ENCODE measurements at places on chromosomes 11 and 22.

DNA sequence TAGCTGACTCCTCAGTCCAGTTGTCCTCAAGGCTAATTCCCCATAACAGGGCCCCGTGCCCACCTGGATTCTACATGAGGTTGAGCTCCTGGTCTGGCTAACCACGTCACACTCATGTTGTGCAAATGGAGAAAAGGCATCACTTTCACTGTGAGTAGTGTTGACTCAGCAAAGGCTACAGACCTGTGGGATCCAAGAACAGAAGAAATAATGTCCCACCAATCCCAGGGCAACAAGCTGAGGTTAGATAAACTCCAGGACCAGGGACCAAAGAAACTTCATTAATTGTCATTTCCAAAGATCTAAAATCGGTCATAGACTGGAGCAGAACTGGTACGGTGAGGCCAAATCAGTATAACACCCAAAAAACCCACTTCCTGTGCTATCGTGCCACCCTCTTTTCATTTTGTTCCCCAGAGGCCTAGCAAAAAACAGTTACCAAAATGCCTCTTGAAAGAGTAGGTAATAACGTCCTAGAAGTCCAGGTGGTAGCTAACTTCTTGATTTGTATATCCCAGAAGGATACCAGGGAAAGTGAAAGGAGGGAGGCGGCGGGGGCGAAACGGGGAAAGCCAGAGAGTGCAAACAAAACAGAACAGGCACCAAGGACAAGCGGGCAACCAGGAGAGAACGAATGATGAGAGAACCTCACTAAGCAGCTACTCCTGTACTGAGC is 1.4 kb downstream of the PCSK7 start:
- DNase-seq: no peak

- no peak for DNase-seq
These were observed 29.8 kb downstream of the INCENP start for GRCh38 chr11:62153617-62154016.

- DNase-seq: no peak
These were observed 35.8 kb upstream of the SLN start for GRCh38 chr11:107747622-107748021.

DNA sequence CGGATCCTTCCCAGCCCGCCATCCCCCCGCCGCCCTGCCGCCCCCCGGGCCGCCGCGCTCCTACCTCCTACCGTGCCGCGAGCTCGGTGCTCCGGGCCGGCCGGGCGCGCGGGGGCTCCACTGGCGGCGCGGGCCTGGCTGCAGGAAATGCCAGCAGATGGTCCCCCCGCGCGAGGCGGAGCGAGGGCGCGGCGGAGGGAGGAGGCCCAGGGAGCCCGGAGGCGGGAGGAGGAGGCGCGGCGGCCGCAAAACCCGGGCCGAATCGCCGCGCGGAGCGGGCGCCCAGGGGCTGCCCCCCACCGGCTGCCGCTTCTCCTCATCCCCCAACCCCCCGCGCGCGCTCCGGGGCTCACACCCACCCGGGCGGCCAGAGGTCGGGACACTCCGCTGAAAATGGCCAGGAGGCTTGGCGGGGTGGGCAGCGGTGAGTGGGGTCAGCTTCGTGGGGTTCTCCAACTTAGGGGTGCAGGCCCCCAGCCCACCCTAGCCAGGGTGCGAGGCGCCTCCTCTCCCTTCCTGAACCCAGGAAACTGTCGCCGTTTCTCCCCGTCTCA is at the start of gene OSBPL5:
TSS of gene OSBPL5 (minus strand) at position 159 of the 554 bp plus-strand sequence. CDS start 36,162 bp downstream, outside the sequence.
- peak; percentile 74 for DNase-seq

GRCh38 chr11:109641549-109641948 is 219.6 kb downstream of the C11orf87 start:
- DNase-seq: no peak

DNA sequence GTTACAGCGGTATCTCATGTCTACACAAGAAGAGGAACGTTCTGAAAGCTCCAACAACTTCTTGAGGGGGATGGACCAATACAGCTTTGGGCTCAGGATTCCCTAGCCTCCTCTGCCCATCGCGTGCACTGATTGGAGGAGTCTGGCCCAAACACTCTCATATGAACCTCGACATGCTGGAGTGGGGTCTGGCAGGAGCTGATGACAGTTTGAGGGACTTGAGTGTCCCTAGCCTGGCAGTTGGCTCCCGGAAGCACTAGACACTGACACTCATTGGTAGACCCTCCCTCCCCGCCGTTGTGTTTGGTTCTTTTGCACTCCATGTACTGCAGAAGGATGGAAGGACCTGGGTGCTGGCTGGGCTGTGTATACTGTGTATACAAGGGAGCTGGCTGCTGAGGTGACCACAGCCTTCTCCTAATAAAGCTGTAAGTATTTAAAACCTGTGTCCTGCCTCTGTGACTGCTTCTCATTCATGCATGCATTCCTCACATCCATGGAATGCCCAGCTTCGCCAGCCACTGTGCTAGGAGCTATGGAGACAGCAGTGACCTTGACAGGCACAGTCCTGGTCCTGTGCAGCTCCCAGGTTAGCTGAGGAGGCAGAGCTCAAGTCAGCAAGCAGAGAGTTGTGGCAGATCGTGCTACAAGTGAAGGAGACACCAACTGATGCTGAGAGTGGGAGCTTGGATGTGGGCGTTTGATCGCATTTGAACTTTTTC is 27.9 kb downstream of the ADAMTS15 start:
- no peak for DNase-seq

DNA sequence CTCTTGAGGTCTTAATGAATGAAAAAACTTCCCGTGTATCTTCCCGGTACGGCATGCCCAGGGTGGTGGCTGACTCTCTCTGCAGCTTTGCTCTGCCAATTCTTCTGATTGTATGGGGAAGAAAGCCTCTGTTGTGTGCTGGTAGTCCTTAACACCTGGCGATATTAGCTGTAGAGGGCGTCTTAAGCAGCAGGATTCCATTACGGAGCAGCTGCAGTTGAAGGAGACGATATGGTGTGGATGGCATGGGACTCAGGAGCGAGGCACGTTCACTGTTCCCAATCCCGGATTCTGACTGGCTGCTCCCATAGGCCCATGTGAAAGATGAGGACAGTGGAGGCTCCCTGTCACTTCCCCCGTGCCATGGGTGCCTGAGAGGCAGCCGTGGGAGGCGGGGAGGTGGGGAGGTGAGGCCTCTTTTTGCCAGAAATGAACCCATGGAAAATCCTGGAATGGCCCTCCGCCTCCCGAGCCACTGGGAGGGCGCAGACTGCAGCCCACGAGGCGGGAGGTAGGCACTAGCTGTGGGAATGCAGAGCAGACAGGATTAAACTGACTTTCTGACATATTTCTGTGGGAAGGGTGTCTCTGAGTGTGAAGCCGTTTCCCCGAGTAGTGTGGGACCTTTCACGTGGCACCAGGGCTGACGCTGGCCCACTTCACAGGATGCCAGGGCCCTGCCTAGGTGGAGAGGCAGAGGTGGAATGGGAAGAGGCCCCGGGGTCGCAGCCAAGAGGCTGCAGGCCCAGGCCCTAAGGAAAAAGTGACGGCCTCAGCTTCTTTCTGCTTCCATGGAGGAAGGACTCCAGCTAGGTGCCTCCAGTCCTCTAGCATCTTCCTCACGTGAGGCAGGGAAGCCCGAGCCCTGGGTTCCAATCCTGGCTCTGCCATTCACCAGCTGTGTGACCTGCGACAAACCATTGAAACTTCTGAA is 121.4 kb upstream of the CD82 start:
- DNase-seq: no peak

DNA sequence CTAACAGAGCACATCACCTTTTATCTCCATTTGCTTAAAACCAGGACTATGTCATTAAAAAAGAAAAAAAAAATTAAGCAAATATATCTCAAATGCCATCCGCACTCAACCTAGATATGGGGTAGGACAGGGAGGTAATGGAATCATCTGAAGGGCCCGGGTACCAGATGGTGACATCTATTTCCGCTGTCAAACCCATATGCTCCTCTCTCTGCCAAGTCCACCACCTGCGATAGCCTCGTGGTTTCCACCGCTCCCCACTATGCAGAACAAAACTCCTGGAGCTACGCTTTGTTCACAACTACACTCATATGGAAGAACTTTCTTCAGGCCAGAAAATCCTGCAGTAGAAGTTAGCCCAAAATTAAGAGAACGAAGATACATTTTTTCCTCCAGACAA is 31.4 kb downstream of the FEZ1 start:
- no peak for DNase-seq

GRCh38 chr11:4455419-4455818 is 6.3 kb downstream of the OR52K2 start:
- DNase-seq: peak; percentile 89

- DNase-seq: no peak
These were observed 81.9 kb upstream of the PGR start for GRCh38 chr11:101211407-101211975.

DNA sequence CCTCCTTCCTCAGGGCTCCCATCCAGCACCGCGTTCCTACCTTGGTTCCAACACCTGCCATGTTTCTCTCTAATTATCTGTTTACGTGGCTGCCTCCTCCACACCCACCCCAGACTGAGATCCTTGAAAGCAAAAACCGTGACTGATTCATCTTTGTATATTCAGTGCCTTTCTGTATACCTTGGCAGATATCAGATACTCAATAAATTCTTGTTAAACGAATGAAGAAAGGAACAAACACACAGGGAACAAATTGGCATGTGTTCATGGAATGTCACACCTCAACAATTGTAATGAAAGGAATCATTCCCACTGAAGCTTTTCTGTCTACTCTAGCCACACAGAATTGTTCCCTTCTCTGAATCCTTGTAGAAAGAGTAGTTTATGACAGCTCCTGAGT is 20.4 kb upstream of the LRRC55 start:
- no peak for DNase-seq

GRCh38 chr11:122189229-122189628 is 73.2 kb upstream of the BLID start:
- DNase-seq: no peak

DNA sequence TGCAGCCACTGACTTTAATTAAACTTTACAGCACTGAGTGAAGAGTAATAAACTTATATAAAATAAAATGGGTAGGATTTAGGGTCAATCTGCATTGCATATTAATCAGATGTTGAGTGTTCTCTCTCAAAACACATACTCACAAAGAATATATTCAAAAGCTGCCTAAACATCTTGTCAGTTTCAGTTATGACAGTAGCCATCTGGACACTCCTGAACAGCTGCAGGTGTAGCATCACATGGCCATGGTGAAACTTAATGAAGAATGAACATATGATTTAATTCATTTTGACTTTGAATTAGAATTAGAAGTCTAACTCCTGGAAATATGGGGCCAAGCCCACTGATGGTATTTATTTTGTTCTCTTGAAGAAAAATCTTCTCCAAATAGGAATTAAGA is 684.3 kb upstream of the RAG2 start:
- DNase-seq: no peak

DNA sequence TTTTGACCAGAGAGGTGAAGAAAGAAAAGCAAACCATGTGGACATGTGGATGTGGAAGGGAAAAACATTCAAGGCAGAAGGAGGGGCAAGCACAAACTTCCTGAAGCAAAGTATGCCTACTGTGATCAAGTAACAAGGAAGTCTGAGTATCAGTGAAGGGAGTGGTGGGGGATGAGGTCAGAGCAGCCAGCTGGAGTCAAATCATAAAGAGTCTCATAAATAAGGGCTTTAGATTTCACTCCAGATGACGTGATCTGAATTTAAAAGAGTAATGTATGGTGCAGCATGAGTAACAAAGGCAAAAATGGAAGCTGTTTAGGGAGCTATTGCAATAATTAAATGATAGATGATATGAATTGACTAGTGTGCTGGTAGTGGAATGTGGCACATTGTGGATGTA is 665.4 kb upstream of the CCDC90B start:
- no peak for DNase-seq

DNA sequence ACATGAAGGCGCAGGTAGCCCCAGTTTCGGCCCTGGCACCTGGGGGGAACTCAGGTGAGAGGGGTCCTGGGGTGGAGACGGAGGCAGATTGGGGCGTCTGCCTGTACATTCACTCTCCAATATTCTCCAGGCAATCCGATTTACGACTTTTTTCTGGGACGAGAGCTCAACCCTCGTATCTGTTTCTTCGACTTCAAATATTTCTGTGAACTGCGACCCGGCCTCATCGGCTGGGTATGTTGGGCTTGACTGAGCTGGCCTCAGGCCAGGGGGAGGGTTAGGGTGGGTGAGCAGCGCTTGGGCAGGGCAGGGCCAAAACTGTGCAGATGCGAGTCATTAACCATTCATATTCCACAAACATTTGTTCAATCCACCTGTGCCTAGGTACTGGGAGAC is 1.7 kb downstream of the TM7SF2 start:
- DNase-seq: no peak

- peak; percentile 70 for DNase-seq
These were observed 3.4 kb downstream of the TIMM10 start for GRCh38 chr11:57527056-57527631.

- peak; percentile 90 for DNase-seq
These were observed 52.9 kb downstream of the C11orf58 start for GRCh38 chr11:16791191-16791961.

DNA sequence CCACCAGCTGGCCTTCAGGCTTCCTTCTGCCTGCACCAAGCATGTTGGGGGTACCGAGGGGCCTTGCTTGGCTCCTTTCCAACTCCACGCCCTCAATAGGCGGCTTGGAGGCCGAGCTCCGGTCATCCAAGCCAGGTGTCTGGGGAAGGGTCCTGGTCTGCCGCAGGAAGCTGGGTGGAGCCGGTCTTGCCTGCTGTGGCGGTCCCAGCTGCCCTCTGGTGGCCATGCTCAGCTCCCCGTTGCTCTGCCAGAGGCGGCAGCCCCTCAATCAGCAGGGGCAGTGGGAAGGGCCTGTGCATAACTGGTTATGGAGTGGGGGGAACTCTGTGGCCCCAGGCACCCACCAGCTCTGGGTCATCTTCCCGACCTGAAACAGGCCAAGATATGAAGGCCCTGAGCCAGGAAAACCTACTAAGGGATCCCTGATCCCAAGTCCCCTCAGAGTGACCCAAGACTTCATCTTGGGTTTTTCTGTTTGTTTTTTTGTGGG is 3.2 kb downstream of the ARVCF start:
- peak; percentile 61 for DNase-seq

- DNase-seq: no peak
These were observed 62.5 kb upstream of the CD44 start for GRCh38 chr11:35076201-35077100.

GRCh38 chr22:24592851-24593558 is at the start of gene LRRC75B:
TSS of gene LRRC75B (minus strand) at chr22:24593073. CDS start at chr22:24593039, 34 bp downstream.
- peak; percentile 80 for DNase-seq

DNA sequence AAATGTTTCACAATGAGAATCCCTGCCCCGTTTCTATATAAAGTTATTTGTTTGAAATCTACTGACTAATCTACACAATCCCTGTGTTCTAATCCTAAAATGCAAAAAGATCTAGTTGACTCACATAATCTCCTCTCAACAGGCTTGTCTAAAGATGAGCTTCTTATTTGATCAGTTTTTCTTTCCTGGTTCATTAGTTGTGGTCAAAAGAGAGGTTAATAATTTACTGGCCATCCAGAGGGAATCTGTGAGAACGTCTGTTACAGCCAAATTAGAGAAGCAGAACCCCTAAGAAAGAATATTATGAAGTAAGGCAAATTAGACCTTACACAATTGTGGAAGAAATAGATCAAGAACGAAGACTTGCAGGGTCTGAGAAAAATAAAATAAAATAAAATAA is 173.7 kb upstream of the ANO3 start:
- DNase-seq: no peak

GRCh38 chr11:101718402-101718801 is 134.6 kb upstream of the TRPC6 start:
- DNase-seq: no peak

GRCh38 chr22:44407171-44407986 is 90.7 kb downstream of the RTL6 start:
- no peak for DNase-seq

GRCh38 chr22:28410050-28410816 is 269.4 kb downstream of the TTC28 start:
- peak; percentile 59 for DNase-seq

- DNase-seq: no peak
These were observed 13.0 kb downstream of the GRAP2 start for GRCh38 chr22:39913886-39914285.

Measured in suppressor macrophage treated with lipopolysaccharide for 4 hours (primary cell).